ENCODE measurements at places on chromosomes 1 and 21. TPM values are rescaled to one million over a fixed set of nuclear protein-coding genes. Genes with fewer than 3 reads are reported as not detected.

FAM229A gene
- 7.5 TPM for polyA plus RNA-seq

CLCA1 gene
- not detected for polyA plus RNA-seq

CD34 gene
- polyA plus RNA-seq = 0.50 TPM

TMOD4 gene
- polyA plus RNA-seq = 0.63 TPM

CCT8 gene
- 90.5 TPM for polyA plus RNA-seq

ADAMTS4 gene
- polyA plus RNA-seq = 4.6 TPM

AGPAT3 gene
- polyA plus RNA-seq = 7.3 TPM

RNU11 gene
- polyA plus RNA-seq = not detected

KDF1 gene
- polyA plus RNA-seq = 44.3 TPM

KPRP gene
- not detected for polyA plus RNA-seq

CDK18 gene
- 31.2 TPM for polyA plus RNA-seq

TSPAN2 gene
- polyA plus RNA-seq = 7.4 TPM

PLEKHN1 gene
- 1.2 TPM for polyA plus RNA-seq

OR6K3 gene
- not detected for polyA plus RNA-seq

PGLYRP4 gene
- polyA plus RNA-seq = not detected

C4BPA gene
- polyA plus RNA-seq = not detected

UBQLN4 gene
- polyA plus RNA-seq = 52.0 TPM

MNDA gene
- not detected for polyA plus RNA-seq

NUF2 gene
- 6.4 TPM for polyA plus RNA-seq

INKA2 gene
- 5.7 TPM for polyA plus RNA-seq

IFNLR1 gene
- polyA plus RNA-seq = 11.4 TPM

DRAXIN gene
- polyA plus RNA-seq = 4.6 TPM

AGMAT gene
- 4.5 TPM for polyA plus RNA-seq

LY9 gene
- polyA plus RNA-seq = not detected

PTPN22 gene
- not detected for polyA plus RNA-seq

SLAMF9 gene
- not detected for polyA plus RNA-seq

FNDC5 gene
- 3.2 TPM for polyA plus RNA-seq

GBP2 gene
- polyA plus RNA-seq = not detected

ERO1B gene
- 0.74 TPM for polyA plus RNA-seq

ICOSLG gene
- 2.3 TPM for polyA plus RNA-seq

MROH9 gene
- not detected for polyA plus RNA-seq

CDC7 gene
- 7.7 TPM for polyA plus RNA-seq

REN gene
- 0.05 TPM for polyA plus RNA-seq

SLC37A1 gene
- polyA plus RNA-seq = 15.6 TPM

ITGB2 gene
- polyA plus RNA-seq = 0.89 TPM

NR1I3 gene
- polyA plus RNA-seq = not detected

MTOR gene
- 44.2 TPM for polyA plus RNA-seq

DNAH14 gene
- 8.4 TPM for polyA plus RNA-seq

HSD3B1 gene
- polyA plus RNA-seq = not detected

RUNX3 gene
- polyA plus RNA-seq = 0.62 TPM

ST6GALNAC3 gene
- 4.9 TPM for polyA plus RNA-seq

CYP4A22 gene
- 0.03 TPM for polyA plus RNA-seq

OPRD1 gene
- polyA plus RNA-seq = 2.5 TPM

SLAMF7 gene
- not detected for polyA plus RNA-seq

SLC35D1 gene
- polyA plus RNA-seq = 1.2 TPM

SPRR4 gene
- not detected for polyA plus RNA-seq

KRTAP22-2 gene
- polyA plus RNA-seq = not detected

KLHDC9 gene
- polyA plus RNA-seq = 18.0 TPM

TNN gene
- 0.21 TPM for polyA plus RNA-seq

CEP350 gene
- 3.1 TPM for polyA plus RNA-seq

SPRR2E gene
- not detected for polyA plus RNA-seq

TSSK3 gene
- polyA plus RNA-seq = 1.2 TPM

NPR1 gene
- 10.5 TPM for polyA plus RNA-seq

TTC34 gene
- 0.23 TPM for polyA plus RNA-seq

Data from H1 (cell line).